ENCODE measurements at places on chromosomes 3 and 15. TPM values are rescaled to one million over a fixed set of nuclear protein-coding genes. Genes with fewer than 3 reads are reported as not detected.

GRCh38 chr3:140316466-140316865, 361.4 kb upstream of the TRIM42 start:
- no peak for DNase-seq

DNA sequence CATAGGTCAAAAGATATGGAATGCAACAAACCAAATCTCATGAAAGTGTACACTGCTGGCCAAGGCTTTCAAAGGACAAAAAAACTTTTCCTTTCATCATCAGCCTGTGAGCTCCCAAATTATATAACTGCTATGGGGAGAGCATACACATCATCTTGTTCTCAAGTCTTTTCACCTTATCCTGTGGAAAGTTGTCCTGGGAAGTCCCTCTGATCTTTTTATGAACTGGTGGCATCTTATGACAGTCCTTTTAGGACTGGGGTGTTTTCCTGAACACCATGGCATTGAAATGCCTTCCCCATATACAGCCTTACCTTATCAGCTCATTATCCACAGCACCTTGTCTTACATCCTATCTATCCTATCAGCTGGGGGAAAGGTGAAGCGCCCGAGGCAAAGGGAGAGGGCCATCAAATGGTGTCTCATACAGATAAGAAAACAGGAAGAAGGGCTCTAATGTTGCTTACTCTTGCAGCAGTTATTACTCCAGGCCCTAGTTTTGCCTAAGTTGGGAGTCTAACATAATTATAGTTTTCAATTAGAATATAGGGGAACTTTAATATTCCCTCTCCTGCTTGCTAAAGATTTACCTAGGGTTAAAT, 61.5 kb upstream of the GOLIM4 start:
- DNase-seq: no peak

AMT gene
- 52.0 TPM for total RNA-seq

CIAO2A gene
- total RNA-seq: 88.0 TPM

- DNase-seq: no peak
These were observed 39.3 kb downstream of the OSTN start for GRCh38 chr3:191238321-191238817.

OCA2 gene
- total RNA-seq: not detected

DNA sequence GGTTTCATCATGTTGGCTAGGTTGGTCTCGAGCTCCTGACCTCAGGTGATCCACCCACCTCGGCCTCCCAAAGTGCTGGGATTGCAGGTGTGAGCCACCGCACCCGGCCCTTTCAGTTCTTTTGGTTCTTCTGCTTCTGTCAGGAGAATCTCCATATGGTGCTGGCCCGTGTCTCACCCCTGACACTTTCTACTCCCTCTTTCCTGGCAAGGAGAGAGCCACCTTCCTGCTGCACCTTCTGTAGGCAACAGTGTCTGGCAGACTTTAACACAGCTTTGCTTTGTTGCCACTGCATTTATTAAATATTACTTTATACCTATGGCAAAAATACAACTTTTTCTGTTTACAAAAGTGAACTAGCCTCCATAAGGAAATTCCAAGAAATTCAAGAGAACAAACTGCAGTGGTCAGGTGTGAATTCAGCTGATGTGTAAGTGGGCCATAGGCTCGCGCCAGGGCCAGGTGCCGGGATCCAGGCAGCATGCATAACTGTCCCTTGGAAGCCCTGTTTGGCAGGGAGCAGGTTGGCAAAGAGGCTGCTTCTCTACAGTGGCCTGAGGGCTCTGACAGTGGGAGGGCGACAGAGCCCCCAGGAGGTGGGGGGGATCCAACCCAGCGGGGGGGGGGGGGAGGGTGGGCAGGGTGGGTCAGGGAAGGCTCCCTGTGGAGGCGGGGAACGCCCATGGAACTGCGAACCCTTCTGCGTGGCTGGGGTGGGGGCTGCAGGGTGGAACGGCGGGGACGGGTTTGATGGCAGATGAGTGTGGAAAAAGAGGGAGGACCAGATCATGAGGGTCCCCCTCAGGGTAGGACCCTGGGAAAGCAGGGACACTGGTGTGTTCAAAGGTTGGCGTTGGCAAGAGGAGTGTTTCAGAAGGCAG, 21.1 kb downstream of the CTSH start:
- no peak for DNase-seq

- DNase-seq: no peak
These were observed 1.8 kb downstream of the HCN4 start for GRCh38 chr15:73366766-73367623.

GRCh38 chr15:35095941-35096340, 10.8 kb upstream of the NANOGP8 start:
- no peak for DNase-seq

RTP3 gene
- total RNA-seq: 28.9 TPM

DNA sequence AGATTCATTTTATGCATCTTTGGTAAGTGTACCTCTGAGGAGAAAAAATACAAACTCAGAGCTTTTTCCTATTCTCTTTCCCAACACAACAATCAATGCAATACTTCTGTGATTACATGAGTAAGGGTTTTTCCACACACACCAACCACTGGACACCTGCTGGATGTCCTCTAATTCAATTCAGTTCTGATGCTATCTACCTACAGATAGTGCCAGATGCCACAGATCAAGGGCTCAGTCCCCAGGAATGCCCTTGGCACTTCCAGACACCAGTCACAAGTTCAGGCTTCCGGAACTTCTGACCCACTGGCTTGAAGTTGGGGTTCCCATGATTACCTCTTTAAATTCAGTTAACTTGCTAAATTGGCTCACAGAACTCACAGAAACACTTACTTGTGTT, 511.5 kb downstream of the AGBL1 start:
- no peak for DNase-seq

DNA sequence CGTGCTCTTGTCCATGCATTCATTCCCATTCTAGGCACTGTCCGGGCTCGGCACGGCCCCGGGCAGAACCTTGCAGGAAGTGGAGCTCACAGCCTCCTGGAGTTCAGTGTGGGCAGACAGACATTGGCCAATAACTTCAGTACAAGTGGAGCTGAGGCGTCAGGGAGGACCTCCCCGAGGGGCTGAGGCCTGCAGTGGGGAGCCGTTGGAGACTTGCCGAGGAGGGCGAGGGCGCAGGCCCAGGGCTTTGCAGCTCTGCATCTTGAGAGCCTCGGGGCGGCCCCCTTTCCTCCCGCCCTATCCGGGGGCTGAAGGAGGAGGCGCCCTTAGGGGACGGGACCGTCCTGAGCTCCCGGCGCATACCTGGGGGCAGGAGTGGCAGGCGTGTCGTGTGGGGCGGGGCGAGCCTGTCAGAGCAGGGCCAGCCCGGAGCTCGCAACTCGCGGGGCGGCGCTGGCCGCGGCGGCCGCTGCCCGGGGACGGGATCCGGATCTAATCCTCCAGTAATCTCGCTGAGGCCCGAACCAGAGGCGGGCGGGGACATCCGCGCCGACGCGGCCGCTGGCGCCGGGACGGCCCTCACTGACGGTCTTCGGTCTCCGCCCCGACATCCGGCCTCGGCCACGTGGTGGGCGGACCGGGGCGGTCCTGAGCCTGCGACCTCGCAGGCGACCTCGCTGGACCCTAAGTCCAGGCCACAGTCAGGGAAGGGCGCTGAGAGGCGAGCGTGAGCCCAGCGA, at the start of gene ACY1:
Gene ACY1 (plus strand): TSS at position 698 of the 740 bp plus-strand sequence. CDS start 530 bp downstream, outside the sequence.
- peak; percentile 97 for DNase-seq

GRCh38 chr3:188860147-188860546, 311.6 kb upstream of the TPRG1 start:
- DNase-seq: no peak

MYL3 gene
- total RNA-seq: 1.2 TPM

DNA sequence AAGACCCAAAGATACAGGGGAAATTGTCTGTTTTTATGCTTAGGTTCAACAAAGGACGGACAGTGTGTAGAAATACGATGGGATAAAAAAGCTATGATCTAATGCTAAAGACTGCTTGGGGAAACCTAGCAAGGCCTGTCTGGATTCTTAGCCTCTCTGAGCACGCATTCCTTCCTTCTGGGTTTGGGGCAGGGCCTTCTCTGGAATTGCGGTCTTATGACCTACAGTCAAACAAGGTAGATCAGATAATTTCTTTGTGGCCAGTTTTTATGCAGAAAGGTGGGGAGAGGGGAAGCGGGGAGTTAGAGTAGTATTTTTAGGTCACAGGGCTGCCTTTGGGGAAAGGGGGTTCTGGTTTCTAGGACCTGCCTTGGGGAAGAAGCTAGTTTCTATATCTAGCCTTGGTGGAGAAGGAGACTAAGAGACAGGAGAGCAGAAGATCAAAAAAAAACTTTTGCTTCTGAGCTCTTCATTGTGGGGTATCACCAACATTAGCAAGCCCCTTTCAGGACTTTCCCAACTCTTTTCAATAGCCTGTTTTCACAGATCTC, 39.1 kb upstream of the LIPC start:
- no peak for DNase-seq

TGM4 gene
- total RNA-seq: not detected

DNA sequence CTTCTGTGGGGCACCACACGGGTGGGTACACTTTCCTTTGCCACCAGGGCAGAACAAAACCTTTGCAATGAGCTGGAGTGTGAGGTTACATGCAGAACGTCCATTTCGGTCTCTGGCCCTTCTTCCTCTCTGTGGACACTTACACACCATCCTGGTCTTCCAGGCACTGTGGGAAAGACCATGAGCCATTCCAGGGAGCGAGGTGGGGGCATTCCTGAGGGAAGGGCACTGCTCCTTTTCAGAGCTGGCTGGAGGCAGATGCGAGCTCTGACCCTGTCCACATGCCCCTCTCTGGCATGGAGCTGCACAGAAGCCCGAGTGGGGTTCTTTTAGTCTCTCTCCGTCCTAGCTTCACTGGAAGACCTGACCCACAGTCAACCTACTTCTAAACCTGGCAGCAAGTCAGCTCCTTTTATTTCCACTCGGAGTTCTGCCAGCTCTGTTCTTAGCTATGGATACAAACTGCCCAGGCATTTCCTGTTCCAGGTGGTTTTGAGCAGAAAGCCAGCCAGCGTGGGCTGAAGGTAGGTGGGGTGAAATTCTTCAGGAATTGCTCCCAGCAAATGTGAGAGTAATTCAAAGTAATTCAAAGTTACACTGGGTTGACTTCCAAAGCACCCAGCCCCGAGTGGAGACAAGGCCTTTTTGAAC, 281.4 kb downstream of the ADAMTS17 start:
- no peak for DNase-seq

DNA sequence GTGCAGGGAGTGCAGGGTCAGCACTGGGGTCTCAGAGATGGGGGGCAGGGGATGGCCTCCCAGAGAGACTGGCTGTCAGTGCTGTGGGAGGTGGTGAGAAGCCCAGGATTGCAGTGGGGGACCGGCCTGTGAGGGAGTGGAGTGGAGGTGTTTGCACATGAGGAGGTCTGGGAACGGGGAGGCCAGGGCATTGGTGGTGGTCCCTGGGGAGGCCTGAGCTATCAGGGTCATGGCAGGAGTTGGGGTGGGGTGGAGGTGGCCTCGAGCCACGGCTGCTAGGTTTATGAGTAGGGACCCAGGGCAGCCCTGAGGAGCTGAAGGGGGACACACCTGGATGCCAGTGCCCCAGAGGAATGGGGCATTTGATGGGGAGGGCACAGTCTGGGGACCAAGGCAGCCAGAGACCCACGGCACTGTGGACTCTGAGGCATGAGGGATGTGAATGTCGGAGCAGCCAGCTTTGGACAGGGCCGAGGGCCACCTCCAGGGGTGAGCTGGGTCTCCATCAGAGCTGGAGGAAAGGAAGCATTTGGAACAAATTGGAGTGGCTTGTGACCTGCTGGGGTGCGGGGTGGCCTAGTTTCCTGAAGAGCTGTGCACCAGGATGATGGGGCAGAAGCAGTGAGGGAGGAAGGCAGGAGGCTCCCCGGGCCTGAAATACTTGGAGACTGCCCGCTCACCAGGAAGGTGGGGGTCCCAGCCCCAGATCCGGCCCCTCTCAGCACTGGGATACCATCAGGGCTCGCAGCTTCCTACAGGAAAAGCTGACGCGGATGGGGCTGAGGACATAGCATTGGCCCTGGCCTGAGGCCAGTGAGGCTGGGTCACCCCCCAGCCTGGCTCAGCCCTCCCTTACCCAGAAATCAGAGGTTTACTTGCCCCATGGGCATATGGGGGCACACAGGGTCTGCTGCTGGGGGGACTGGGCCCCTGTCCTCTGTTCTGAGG, 9.5 kb upstream of the CSPG4 start:
- peak; percentile 52 for DNase-seq

DNA sequence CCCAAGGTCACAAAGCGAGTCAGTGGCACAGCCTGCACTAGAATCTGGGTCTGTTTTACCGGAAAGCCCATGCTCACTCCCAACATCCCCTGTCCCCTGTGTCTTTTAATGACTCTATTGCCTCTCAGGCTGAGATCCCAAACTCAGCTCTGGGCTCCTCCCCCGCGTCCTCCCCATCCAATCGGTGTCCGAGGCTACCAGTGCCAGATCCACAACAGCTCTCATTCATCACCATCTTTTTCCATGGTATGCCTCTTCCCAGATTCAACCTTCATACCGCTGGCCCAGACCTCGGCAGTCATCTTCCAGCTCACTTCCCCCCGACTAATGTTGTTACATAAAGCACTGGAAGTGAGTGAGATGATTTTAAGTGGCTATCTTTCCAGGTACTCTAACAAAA, 16.1 kb upstream of the KY start:
- DNase-seq: no peak

DNA sequence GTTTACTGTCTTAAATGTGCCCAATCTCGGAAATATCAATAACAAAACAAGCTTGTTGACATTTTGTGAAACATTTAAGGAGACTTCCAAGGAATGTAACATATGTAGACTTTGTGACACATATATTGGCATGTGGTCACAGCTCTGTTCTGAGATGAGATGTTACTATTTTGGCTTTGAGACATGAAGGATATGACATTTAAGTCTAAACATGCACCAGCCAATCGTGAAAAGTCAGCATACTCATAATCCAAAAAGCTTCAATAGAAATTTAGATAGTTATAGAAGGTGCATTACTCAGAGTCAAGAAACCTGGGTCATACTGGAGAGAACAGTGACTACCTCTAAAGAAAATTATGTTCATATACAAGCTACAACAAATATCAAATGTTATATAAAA, 13.4 kb downstream of the COMMD2 start:
- DNase-seq: no peak

DNA sequence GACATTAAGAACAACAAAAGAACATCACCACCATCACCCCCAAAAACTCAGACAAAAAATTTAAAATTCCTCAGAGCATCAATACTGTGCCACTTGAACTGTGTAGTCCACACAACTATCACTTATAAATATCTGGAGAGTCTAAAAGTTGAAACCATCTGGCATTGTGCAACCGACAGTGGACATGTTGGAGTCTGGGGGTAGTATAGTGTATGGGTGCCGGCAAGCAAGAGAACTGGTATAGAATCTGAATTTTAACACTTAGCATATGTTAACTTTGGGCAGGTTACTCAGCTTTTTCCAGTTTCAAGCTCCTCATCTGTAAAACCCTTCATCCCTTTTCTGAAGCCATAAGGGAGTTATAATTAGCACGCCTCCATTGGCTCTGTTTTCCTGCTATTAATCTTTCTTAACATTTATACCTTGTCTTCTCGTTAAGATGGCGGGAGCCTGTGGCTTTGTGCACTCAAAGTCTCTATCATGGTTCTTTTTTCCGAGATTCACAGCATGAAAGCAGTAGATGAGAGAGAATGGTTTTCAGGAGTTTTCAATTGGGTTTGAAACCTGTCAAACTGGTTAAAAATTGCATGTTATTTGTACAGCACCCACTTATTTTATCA, 255.7 kb upstream of the TBL1XR1 start:
- no peak for DNase-seq
